Activated T-helper 1 cell treated with anti-CD3 and anti-CD28 coated beads, Interleukin-2, amount 50 U/mL, for 16 hours (primary cell): ENCODE measurements at places on chromosomes 4 and X.
A peak's percentile ranks its signal among the peaks of the same experiment; 100 is the strongest.

GRCh38 chrX:49002091-49002935, at the start of gene GRIPAP1:
GRIPAP1 (minus strand) TSS chrX:49002264; CDS start chrX:49002229, 35 bp downstream.
- DNase-seq: peak; percentile 48

DNA sequence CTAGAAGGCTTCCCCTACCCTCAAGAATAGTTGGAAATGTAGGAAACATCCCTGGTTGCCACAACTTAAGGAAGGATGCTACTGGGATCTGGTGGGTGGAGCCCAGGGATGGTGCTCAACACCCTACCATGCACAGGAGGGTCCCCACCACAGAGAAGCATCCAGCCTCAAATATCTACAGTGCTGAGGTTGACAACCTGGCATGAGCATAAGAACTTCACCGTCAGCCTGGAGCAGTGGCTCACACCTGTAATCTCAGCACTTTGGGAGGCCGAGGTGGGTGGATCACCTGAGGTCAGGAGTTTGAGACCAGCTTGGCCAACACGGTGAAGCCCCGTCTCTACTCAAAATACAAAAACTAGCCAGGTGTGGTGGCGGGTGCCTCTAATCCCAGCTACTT, 24.0 kb upstream of the ASMTL start:
- no peak for DNase-seq

GRCh38 chr4:146229406-146229805, 15.1 kb downstream of the REELD1 start:
- no peak for DNase-seq

DNA sequence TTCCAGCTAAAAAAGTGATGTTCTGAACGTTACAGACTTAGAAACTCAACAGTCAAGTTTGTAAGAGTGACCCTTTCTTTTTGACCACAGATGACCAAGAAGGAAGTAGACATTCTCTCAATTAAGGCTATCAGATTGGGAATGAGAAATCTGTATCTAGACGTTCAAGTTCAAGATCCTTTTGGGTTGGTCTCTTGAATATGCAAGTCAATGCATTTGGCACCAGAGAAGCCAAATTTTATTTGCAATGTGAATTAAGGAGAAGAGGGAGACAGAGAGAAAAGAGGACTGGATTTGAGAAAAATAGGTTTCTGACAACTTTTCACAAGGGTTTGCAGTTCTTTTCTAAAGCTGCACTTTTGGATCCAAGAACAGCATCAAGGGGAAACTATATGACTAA, 17.5 kb upstream of the SULT1E1 start:
- DNase-seq: no peak

- DNase-seq: no peak
Measured at GRCh38 chr4:121822796-121823504, 733 bp downstream of the CCNA2 start.

DNA sequence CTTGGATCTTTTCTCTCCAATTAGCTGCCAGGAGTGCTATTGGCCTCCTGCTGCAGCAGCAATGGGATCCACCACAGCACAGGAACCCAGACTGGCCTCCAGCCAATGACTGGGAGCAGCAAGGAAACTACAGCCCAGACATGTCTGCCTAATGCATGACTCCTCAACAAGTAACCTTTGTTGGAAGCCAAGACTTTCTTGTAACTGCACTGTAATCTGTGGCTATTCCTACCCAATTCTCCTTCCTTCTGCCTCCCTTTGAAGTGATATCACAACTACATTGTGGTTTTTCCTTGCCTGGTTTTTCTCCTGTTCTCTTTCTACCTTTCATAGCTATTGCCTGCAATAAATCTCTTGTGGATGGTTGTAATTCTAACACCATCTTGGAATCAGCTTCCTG, 39.8 kb downstream of the SNCA start:
- no peak for DNase-seq

DNA sequence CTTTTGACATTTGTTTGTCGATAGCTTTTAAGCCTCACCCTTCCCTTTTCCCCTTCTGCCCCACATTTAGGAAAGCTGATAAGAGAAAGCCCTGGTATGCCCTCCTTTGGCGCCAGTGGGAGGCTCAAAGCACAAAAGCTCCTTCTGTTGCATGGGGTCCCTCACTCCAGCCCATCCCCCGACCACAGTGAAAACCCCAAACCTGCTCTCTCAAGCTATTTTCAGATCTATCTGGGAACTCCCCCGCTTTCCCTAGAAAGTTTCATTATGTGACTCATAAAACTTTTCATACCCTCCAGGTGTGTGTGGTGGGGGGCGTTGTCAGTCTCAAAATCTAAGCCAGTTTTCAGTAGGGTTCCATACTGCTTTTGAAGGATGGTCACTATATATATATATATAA, 259.0 kb upstream of the PCDH7 start:
- DNase-seq: no peak

DNA sequence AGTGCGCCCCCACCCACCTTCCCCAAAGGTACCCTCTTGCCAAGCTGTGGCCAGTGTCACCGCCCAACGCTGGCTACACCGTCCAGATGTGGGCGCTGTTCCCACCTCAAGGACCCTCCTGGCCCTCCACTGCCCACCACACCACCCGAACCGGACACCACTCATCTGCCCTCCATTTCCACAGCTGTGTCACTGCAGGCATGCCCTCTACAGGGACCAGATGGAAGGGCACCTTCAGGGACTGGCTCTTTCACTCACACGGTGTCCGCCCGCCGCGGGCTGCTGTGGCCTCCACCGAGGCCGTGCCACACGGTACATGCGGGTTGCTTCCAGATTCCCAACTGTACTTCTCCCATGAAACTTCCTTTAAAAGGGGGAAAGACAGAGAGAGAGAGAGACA, 87.7 kb downstream of the FAM53A start:
- DNase-seq: no peak

DNA sequence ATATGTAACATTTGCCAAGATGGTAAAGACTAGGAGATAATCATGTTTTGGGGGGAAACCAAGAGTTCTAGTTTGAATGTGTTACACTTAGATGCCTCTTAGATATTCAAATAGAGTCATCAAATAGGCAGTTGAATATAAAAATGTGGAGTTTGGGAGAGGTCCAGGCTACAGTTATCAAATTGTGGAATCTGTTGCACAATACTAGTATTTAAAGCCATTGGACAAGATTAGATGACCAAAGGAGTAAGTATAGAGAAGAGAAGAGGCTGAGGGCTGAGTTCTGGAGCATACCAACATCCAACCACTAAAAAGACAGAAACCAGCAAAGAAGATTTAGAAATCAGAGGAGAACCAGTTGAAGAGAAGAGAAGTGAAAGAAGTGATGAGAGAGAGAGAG, 72.7 kb downstream of the NAA11 start:
- DNase-seq: no peak

GRCh38 chrX:1336948-1337779, 579 bp downstream of the IL3RA start:
- no peak for DNase-seq

GRCh38 chr4:4687935-4688727, 146.3 kb upstream of the STX18 start:
- no peak for DNase-seq

DNA sequence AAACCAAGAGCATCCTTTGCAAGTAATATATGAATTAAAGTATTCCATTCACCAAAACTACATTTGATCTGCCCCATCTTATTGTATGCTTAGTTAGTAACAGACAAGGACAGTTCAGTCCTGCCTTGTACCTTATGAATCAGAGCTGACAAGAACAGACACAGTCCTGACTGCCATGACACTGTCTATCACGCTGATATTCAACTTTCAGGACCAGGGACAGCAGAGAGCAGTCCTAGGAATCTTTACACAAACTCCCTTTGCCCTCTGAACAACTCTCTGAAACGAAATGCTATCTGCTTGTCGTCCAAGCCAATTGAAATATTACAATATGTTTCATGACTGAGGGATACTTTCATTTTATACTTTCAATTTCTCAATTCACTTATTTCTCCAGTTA, 268.6 kb upstream of the VCX start:
- DNase-seq: no peak

- DNase-seq: no peak
Measured at GRCh38 chr4:40576651-40577480, 52.8 kb downstream of the RBM47 start.

DNA sequence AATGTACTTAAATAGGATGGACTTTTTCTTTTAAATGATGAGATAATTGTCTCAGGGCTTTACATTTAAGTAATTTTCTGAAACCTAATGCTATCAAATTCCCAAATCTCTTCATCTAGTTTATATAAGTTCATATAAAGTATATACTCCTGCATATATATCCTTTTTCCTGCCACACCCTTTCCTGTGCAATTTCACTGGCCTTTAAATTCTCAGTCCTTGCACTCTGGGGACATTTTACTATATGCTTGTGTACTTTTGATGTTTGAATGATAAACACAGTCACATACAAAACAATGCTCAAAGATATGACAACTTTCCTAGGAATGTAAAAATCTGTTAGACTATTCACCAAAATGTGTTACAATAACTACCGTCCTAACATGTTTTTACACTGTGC, 60.1 kb downstream of the NDST4 start:
- DNase-seq: no peak

DNA sequence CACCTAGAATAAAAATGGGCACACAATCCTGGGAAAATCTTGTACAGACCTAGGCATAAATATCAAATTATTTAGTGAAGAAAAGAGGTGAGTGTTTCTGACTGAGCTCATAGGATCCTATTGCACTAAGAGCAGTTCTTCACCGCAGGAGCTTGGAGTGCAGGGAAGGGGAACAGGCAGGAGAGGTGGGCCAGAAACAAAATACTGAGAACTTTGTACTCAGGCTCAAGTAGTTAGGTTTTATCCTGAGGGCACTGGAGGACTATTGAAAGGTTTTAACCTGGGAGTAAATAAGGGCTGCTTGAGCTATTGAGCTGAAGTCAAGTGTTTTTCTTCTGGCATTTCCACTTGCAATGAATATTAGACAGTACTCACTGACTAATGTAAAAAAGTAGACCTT, 12.2 kb downstream of the EPHA5 start:
- DNase-seq: no peak

GRCh38 chr4:8376361-8377102, 64.0 kb downstream of the ACOX3 start:
- no peak for DNase-seq

DNA sequence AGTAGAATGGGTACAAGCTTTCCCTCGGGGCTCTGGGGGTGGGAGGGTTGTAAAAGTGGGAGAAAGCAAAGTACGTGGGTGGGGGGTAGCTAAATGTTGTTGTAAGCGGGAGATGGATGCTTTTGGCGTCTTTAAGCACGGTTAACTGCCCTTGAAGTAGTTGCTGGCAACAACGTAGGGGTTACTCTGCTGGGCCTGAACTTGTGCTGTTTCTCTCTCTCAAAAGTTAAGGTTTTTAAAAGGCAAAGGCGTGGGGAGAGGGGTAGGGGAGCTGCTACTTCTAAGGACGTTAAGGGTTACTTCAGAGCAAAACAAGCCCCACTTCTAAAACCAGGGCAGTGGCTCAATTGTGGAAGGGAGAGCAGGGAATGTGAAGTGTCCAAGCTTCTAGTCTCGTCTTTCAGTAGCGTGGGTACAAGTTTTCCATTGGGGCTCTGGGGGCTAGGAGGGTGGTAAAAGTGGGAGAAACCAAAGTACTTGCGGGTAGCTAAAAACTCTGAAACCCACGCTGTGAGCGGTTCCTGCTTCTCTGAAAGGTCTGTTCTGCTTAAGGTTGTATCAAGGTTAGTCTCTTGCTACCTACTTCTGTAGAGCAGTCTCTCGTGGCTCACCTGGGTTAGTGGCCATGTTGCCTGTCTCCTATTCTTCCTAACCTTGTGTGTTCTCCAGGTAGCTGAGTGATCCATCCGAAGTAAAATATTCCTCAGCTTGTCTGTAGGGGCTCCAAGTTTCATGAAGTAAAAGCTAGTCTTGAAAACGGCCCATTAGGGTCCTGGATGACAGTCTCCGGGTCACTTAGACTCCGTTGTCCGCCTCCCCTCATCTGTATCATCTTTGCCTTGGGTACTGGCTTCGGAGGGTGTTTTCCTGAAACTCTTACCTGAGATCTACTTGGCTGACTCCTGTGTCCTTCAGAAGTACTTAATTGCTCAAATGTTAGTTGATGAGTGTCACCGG, 1.7 kb upstream of the WDR1 start:
- DNase-seq: no peak

- DNase-seq: no peak
Measured at GRCh38 chr4:21467551-21467950, 481.0 kb downstream of the KCNIP4 start.

- DNase-seq: no peak
Measured at GRCh38 chr4:64385220-64385619, 24.0 kb downstream of the TECRL start.

GRCh38 chrX:115226929-115227328, 7.0 kb downstream of the LRCH2 start:
- no peak for DNase-seq

- DNase-seq: no peak
Measured at GRCh38 chr4:167282171-167282864, 48.0 kb upstream of the SPOCK3 start.

DNA sequence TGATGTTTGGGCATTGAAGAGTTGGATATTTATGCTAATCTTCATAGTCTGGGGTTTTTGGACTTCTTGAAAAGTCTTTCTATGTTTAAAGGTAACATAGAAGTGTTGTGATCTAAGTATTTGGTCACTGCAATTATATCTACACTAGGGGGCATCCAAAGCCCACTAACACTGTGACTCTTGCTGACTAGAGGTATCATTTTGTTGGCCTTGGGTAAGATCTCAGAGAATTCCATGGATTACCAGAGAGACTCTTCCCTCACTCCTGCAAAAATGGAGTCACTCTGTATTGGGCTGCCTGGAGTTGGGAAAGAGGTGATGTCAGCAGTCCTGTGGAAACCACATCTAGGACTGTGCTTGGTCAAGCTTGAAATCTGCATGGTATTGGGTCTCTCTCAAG, 1077.6 kb downstream of the FAM133A start:
- no peak for DNase-seq

DNA sequence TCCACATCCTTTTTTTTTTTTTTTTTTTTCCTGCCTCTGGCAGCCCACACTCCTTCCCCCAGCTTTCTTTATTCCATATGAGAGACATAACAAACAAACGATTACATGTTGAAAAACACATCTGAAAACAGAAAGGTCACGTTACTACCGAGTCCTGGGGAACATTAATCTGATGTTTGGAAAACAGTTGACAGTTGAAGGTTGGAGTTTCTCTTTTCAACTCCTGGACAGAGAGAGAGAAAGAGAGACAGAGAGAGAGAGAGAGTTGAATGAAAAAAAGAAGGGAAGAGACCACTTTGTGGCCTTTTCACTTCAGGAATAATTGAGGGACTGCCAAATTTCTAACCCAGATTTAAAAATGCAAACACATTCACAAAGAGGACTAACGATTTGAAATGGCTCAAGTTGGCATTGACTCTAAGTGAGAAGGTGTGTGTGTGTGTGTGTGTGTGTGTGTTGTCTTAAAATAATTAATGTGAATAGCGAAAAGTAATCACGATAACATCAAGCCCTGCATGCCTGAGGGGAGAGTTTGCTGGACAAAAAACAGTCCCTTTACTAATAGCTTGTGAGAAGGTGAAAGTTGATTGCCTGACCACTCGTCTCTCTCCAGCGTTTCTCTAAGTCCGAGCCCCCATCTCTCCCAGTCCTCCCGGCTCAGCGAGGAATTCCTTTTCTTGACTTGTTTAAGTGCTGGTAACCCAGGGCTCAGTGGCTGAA, 67.3 kb downstream of the FBXO8 start:
- DNase-seq: no peak
